ENCODE measurements at places on chromosomes 3 and 15. TPM values are rescaled to one million over a fixed set of nuclear protein-coding genes. Genes with fewer than 3 reads are reported as not detected.

BCL6 gene
- polyA plus RNA-seq, result 12.8 TPM

EPM2AIP1 gene
- polyA plus RNA-seq, result 15.3 TPM

PLSCR4 gene
- 8.5 TPM for polyA plus RNA-seq

ACOX2 gene
- 30.8 TPM for polyA plus RNA-seq

HCLS1 gene
- polyA plus RNA-seq, result 0.69 TPM

RHCG gene
- not detected for polyA plus RNA-seq

ANKRD63 gene
- polyA plus RNA-seq, result not detected

ITIH3 gene
- polyA plus RNA-seq, result 0.86 TPM

CCDC33 gene
- not detected for polyA plus RNA-seq

GRAMD1C gene
- 3.0 TPM for polyA plus RNA-seq

FAM81A gene
- not detected for polyA plus RNA-seq

NSMCE3 gene
- polyA plus RNA-seq, result 8.5 TPM

TM6SF1 gene
- 11.5 TPM for polyA plus RNA-seq

YEATS2 gene
- 34.8 TPM for polyA plus RNA-seq

CFAP91 gene
- not detected for polyA plus RNA-seq

MORC1 gene
- not detected for polyA plus RNA-seq

ANKRD28 gene
- 114 TPM for polyA plus RNA-seq

UTS2B gene
- polyA plus RNA-seq, result 1.2 TPM

TNNC1 gene
- polyA plus RNA-seq, result 1.9 TPM

LIPH gene
- 0.02 TPM for polyA plus RNA-seq

THPO gene
- polyA plus RNA-seq, result 0.06 TPM

PLSCR2 gene
- polyA plus RNA-seq, result not detected

CYB561D2 gene
- polyA plus RNA-seq, result 19.7 TPM

NEK11 gene
- polyA plus RNA-seq, result 4.0 TPM

NTRK3 gene
- polyA plus RNA-seq, result 0.14 TPM

CYP11A1 gene
- polyA plus RNA-seq, result 0.14 TPM

MUC4 gene
- polyA plus RNA-seq, result not detected

FHIT gene
- polyA plus RNA-seq, result 0.17 TPM

CHRFAM7A gene
- polyA plus RNA-seq, result 0.09 TPM

CCDC54 gene
- polyA plus RNA-seq, result not detected

IGSF10 gene
- polyA plus RNA-seq, result 0.02 TPM

Data from AG04450 (cell line).